ENCODE measurements at places on chromosomes 7 and 10.

DNA sequence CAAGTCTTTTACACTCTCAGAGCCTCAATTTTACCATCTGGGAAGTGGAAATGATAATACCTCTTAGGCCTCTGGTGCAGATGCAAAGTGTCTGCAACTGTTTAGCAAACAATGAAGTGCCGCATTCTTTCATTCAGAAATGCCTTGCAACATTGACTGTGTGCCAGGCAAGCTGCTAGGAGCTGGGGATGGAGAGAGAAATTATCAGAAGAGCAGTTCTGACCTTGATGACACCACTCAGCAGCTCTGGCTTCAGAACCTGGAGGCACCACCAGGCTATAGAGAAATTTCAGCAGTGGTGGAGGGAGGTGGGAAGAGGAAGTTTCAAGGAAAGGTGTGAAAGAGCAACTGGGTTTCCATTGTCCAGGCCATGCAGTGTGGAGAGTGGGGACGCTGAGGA is 78.1 kb upstream of the HABP2 start:
- no peak for DNase-seq

DNA sequence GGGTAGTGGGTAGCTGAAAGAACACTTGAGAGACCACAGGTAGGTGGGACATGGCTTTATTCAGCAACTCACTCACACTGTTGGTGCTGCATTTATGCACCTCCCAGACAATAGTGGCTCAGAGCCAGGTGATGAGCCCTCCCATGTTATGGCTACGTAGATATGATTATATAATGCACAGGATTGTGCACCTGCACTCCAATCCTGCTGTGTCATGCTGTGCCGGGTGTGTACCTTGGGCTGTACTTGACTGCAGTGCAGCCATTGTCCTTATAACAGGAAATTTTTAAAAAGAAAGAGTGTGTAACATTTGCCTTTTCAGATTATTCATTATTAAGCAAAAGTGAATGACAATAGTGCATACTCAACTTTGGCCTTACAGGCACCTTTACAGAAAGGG is 366.1 kb upstream of the BMPER start:
- no peak for DNase-seq

DNA sequence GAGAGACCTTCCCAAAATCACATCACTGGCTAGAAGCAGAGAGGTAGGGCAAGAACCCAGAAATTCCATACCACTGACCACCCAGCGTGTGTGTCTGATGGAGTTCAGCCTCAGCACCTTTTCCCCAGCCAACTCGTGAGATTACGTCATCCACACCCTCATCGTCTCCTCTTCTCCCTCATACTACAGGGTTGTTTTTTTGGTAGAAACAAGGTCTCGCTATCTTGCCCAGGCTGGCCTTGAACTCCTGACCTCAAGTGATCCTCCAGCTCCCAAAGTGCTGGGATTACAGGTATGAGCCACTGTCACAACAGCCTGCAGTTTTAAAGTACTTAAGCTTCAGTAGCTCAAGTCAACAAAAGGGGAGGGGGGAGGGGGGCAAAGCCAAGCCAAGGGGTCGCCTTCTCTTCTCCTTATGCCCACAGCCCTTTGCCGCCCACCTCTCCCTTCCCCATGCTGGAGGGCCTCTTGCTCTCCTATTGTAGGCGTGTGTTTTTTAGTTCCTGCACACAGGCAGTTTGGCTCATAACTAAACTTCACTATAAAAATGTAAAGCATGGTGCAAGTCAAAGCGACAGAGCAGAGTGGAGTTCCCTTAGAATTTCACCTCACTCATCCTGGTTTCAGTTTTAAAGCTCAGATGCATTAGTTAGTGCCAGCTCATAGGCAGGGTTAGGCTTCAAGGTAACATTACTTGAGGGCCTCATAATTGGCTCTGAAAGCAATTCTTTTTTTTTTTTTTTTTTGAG is 5.2 kb upstream of the PRDX3 start:
- DNase-seq, result no peak

- DNase-seq, result no peak
Observed at GRCh38 chr10:32190890-32191491, 134.8 kb upstream of the KIF5B start.
